ENCODE measurements at places on chromosomes 16 and 17.

- no peak for DNase-seq
Observed at GRCh38 chr17:77151186-77151585, 10.4 kb downstream of the SEC14L1 start.

DNA sequence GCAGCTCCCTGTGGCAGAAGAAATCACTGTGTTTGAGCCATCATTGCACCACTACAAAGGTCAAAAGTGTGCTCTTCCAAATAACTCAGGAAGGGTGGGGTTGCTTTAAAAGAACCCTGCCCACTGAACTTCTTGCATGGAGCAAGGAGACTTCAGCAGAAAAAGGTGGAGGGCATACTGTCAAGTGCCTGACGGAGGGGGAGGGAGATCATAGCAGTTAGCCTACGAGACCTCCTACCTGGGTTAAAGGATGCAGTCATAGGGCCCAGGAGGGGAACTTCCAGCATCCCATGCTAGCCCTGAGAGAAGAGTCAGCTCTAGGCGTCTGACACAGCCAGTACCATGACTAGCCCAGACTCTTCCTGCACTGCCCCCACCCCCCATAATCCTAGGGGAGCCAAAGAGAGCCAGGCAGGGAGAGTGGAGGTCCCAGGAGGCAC, 45.3 kb upstream of the MSI2 start:
- no peak for DNase-seq

DNA sequence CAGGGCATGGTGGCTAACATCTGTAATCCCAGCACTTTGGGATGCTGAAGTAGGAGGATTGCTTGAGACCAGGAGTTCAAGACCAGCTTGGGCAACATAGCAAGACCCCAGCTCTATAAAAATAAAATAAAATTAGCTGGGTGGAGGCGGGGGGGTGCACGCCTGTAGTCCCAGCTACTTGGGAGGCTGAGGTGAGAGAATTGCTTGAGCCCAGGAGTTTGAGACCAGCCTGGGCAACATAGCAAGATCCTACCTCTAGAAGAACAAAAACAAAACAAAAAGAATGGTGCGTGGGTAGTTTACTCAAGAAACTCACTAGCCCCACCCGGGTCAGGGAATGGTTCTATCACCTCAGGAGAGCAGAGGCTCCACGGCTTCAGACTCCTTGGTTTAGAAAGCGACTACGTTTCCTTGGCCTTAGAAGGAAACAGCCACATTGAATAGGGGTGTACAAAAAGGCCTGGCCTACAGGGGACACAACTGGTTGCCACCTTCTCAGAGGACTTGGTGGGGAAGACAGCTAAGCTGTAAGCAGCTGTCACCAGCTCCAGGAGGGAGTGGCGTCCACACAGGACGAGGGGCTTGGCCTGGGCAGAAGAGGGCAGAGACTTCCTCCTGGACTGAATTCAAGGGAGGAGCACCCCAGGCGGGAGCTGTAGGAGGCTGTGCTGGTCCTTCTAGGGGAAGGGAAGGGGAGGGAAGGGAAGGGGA, 716 bp downstream of the TK1 start:
- no peak for DNase-seq

DNA sequence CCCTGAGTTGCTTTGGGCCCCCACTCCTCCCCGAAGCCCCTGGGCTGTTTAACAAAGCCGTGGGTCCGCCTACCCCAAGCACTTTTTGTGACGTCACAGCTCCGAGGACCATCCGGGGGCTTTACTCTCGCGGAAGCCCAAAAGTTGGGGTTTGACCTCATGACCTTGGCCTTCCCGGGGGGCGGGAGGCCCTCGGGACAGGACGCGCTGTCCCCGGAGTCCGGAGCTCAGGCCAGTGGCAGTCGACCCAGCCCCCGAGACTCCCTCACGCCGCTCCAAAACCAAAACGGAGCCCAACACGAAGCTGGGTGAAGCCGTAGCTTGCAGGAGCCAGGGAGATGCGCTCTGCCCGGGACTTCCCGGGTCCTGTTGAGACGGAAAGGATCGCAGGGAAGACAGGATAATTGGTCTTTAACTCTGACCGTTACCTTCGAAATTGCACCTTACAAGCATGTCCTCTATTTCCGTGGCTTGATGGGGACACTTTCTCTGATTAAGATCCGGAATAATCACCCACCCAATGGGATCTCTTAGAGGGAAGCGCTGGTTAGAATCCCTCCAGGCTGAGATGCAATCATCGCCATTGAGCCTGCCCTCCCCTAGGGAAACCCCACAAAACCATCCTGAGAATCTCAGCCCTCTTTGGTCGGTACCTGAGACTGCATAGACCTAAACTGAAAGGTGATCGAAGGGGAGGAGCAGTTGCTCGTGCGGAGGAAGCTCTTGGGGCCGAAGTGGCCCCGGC, 4.9 kb upstream of the SOX9 start:
- DNase-seq = no peak

DNA sequence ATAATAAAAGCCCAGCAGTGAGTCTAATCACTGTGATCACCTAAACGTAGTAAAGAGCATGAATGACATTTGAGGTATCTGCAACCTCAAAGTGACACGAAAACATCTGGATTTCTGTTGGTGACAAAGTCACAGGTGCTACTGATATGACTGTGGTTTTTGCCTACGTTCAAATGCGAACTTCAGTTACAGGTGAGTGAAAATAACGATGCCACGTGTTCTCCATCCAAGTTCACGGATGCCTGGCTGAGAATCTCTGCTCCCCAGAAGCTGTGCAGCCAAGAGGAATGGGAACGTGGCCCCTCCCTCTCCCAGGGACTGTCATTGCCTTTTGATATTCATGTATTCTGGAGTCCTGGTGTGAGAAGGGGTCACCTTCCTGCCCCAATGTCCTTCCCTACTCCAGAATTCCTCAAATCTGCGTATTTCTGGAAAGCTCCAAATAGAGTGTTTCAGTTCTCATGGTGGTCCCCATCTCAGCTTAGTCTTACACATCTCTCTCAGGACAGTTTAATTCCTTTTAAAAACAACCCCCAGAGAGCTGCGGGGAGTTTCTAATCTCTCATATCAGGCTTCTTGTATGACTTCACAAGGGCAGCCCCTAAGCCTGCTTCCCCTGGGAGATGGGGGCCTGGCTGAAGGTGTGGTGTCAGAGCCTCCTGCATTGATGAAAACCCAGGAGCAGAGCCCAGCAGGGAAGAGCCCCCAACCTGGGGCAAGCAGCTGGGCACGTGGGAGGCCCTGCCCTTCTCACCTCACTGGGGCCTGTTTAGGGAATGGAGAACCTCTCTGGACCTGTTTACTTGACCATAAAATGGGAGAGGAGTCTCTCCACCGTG, 25.8 kb downstream of the PIK3R5 start:
- DNase-seq = no peak

DNA sequence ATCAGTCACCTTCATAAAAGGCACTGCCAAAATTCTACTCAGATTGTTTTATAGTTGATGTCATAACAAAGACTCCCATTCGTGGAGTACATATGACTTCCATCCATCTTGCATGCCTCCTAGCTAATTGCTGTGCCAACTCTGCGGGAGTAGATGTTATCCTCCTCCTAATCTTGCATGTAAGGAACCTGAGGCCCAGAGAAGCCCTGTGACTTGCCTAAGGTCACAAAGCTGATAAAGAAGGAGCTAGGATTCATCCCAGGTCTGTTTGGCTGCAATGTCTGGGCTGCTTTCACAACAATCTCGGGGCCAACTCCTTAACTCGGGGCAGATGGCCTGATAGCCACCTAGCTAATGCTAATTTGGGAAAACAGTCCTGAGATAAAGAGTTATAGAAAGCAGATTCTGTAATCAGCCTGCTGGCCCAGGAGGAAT, 87.3 kb downstream of the YPEL2 start:
- no peak for DNase-seq

DNA sequence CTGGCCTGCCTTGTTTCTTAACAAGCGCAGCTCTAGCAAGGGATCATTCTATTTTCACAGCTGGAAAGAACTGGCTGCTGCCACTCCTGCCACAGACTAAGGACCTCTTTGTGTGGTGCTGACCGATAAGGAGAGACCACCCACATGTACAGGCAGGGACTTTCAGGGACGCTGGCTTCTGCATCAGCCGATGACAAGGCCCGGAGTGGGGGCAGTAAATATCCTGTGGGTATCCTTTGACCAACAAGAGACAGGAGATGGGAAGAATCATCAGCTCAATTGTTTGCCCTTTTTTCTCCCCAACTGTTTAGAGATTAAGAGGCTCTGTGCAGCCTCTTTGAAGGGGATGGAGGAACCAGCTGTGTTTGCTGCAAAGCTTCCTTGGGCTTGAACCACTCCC, 9.2 kb upstream of the ITPRIPL2 start:
- DNase-seq = no peak

- no peak for DNase-seq
Observed at GRCh38 chr17:9408868-9409829, 166.5 kb downstream of the STX8 start.

DNA sequence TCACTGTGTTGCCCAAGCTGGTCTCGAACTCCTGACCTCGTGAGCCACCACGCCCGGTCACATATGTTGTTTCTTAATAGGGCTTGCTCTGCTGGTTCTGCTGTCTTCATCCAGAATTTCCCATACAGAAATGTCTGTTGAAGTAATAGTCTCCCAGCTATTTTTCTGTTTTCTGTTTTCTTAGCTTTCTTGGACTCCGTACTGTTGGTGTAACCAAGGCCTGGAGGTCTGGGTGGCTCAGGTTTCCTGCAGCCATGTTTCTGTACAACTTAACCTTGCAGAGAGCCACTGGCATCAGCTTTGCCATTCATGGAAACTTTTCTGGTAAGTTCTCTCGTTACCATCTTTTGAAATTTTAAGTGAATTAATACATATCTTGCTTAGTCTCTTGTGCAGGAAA, 2.8 kb downstream of the SF3B3 start:
- no peak for DNase-seq

GRCh38 chr16:66539623-66540469, 10.1 kb downstream of the TK2 start:
- no peak for DNase-seq

DNA sequence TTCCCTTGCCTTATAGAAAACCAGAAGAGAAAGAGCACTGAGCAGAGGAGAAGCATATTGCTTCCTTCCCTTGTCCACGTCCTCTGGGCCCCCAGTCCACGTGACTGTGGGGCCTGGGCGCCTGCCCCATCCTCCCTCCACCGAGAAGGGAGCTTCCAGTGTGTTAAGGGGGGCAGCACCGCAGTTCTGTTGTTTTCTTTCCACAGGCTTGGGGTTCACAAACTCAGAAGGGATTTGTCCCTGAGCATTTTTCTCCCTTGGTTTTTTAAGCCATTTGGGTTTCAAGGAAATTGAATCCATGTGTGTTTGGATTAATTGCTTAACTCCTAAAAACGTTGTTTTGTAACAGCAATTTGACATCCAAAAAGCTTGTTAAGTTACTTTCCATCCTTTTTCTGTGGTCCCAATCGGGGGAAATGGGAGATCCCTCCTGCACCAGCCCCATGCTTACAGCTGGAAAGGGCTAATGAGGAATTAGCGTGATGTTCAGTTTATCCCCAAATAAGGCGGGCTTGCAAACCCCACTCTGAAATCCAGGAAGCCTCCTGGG, 347.5 kb upstream of the TNRC6C start:
- DNase-seq = no peak

GRCh38 chr16:60203525-60204124, 1469.5 kb upstream of the GOT2 start:
- no peak for DNase-seq

- no peak for DNase-seq
Observed at GRCh38 chr17:82112181-82112913, 14.3 kb upstream of the FASN start.

DNA sequence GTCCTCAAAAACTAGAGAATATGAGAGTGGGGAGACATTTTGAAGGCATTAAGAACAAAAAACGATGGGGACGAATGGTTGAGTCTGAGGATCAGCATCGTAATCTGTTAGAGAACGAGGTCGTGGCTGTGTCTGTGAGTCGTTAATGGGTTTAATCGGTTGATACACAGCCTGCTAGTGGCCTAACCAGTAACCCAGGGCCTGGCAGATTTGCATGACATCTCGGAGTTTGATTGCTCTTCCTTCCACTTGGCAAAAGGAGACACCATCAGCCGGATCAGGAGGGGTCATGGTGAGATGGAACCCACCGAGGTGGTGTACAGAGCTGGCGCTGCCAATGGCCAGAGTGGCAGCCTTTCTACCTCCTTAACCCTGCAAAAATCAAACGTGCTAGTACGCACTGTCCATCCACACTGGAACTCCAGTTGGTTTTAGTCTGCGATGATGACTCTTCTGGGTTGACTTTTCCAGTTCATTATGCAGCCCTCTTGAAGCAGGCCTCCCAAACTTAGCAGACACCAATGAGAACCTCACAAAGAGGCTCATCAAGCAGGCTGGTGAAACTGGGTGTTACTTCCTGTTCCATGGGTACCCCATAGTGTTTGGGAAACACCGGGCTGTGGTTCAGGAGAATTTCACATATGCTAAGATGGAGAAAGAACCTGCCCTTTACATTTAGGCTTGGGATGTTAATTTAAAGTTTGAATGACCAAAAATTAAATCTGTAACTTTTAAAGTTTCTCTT, 4.1 kb downstream of the HS3ST3B1 start:
- DNase-seq = no peak

- DNase-seq = no peak
Observed at GRCh38 chr17:67422897-67423296, 45.8 kb downstream of the PITPNC1 start.

DNA sequence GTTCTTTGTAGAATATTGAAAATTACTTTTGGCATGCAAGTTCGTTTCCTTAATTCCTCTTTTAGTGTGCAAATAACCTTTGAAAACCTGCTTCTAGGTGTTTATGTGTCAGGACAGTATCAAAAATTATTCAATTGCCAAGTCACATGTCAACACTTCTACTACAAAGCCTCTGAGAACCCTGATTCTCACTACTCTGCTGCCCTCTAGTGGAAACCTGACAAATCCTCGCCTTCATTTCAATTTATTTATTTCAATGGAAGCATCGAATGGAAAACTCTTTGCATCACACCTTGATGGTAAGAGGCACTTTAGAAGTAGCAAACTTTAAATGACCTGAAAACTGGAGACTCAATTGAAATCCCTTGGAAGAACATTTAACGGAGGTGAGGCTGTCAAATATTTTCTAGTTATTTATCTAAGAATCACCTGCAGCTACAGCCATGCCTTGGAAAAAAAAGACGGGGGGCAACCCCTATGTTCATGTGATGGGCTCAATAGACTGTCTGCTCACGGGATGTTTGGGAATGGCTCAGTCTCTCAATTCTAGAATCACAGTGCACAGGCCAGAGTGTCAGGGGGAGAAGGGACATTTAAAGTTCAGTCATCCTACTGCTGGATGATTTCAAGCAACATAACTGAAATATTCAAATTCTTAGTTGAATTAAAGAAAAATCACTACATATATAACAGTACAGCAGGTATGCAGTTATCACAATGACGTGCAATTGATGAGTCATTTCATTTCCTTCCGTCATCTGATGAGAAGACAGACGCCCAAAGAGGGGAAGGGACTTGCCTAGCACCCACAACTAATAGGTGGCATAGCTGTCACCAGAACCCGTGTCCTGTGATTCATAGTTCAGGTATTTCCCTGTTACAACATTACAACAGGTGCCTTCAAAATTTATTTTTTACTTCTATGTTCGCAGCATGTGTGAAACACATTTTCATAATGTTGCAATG, 563.9 kb downstream of the TOX3 start:
- DNase-seq = no peak

GRCh38 chr17:29595107-29595942, 2.4 kb downstream of the ANKRD13B start:
- no peak for DNase-seq
